ENCODE measurements at places on chromosomes 12 and 14. TPM values are rescaled to one million over a fixed set of nuclear protein-coding genes. Genes with fewer than 3 reads are reported as not detected.
A peak's percentile ranks its signal among the peaks of the same experiment; 100 is the strongest.

DNA sequence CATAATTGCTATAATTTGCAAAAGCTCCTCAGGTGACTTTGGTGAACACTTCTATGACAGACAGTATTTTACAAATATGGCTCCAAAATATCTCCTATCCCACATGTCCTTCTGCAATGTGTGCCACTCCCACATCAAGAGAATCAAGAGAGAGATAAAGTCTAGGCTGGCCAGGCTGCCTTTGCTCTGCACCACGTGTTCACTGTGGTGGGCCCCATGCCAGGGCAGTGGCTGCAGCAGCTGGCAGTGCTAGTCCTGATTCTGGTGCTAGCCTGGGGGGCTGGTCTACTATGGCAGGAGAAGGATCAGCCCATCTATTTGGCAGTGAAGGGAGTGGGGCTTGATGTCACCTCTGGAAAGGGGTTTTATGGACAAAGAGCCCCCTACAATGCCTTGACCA is 86.3 kb downstream of the DRAM1 start:
- no peak for DNase-seq
- no peak overlapping the region for H3K27ac ChIP-seq
- no peak overlapping the region for H3K4me3 ChIP-seq
- no peaks in the 10 kb centered on the region for H3K36me3 ChIP-seq

Gene SERPINA5
- 4.9 TPM for total RNA-seq

Gene TCL1A
- total RNA-seq = not detected

Gene PRR4
- 3.8 TPM for total RNA-seq

Gene NAV3
- total RNA-seq = 5.6 TPM

DNA sequence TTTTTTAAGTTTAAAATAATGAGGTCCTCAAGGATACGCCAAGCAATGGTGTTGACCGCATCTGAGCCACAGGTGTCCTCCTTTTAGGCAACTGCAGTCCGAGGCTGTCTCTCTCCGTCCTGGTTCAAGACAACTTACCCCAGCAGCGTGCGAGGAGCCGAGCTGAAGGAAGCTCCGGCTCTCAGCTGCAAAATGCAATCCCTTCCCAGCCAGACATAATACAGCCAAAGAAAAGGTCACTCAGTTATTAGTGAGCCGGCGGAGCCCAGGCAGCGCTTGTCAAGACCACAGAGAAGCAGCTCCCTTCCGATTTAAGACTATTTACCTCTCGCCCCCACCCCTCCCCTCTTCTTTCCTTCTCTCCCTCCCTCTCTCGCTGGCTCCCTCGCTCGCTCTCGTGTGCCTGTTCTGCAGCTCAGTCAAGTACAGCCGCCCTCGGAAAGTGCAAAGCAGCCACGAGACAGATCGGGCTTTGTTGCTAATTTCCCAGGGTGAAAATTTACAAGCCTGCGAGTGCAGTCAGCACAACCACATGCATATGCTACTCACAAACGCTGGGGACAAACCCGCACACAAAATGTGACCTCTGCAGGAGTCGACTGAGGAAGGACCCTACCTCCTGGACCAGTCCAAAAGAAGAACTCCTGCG is 363 bp upstream of the LMO3 start:
- H3K36me3 ChIP-seq = no peaks in the 10 kb centered on the region
- peaks cover 97% of the 10 kb centered on the region for H3K27me3 ChIP-seq
- peak overlapping the region; percentile 91 for H3K4me3 ChIP-seq
- no peak for DNase-seq
- peak overlapping the region; percentile 23 for H3K27ac ChIP-seq

Gene PLCZ1
- not detected for total RNA-seq

DNA sequence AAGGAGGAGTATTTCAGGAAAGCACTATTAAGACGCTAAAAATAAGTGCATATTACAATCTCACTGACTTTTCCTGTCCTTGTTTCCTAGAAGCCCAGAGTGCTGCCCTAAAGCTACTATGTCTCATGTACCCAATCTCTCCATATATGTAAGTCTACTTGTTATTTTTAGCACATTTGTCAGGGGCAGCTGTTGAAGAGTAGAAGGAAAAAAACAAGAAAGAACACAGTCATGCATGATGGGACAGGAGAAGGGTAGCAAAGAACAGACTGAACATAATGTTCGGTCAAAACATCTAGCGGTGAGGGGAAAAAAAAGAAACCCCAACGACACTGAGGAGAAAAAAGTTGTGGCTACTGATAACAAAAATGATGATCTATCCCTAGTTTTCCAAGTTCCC is 14.3 kb downstream of the YBX3 start:
- no peaks in the 10 kb centered on the region for H3K4me1 ChIP-seq
- H3K27ac ChIP-seq = peak overlapping the region; percentile 7
- H3K4me3 ChIP-seq = no peak overlapping the region
- H3K36me3 ChIP-seq = peaks cover 75% of the 10 kb centered on the region
- H3K27me3 ChIP-seq = no peaks in the 10 kb centered on the region
- no peak for DNase-seq

Gene ATL1
- total RNA-seq = 7.3 TPM

- no peak for DNase-seq
- no peak overlapping the region for H3K27ac ChIP-seq
- peaks cover 12% of the 10 kb centered on the region for H3K4me1 ChIP-seq
- H3K4me3 ChIP-seq = no peak overlapping the region
Observed at GRCh38 chr14:59771577-59771976, 99.0 kb downstream of the RTN1 start.

DNA sequence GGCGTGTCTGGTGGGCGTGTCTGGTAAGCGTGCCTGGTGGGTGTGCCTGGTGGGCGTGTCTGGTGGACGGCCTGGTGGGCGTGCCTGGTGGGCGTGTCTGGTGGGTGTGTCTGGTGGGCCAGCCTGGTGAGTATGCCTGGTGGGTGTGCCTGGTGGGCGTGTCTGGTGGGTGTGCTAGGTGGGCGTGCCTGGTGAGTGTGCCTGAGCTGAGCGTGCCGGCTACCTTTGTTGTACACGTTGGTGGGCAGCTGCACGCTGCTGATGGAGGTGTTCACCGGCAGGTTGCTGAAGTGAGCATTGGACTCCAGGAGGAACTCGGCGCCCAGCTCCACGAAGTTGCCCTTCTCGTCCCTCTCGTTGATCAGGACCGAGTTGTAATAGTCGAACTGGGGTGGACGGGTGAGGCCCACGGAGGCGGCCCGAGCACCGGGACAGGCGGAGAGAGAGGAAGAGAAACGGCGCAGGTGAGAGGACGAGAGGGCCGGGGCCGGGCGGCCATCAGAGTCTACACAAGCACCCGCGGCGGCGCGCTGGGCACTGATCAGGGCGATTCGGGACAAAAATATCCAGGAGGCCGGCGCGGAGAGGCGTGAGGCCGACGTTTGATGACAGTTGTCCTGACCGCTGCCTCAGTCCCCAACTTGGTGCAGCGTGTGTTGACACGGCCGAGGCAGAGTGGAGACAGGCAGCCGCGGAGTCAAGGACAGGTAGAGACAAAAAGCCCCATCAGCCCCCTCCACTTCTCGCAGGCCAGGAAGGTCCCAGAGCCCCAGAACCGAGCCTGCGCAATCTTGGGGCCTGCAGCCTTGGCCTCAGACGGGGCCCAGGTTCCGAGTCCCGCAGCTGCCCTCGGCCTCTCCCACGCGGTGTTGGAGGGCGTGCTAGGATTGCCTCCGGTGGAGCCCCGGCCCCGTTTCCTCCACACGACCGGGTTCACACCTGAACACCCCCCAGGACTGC is 10.5 kb downstream of the CACNA2D4 start:
- peaks cover 2% of the 10 kb centered on the region for H3K27me3 ChIP-seq
- no peak overlapping the region for H3K27ac ChIP-seq
- H3K36me3 ChIP-seq = peaks cover 8% of the 10 kb centered on the region
- no peak overlapping the region for H3K4me3 ChIP-seq
- no peaks in the 10 kb centered on the region for H3K4me1 ChIP-seq
- peak; percentile 66 for DNase-seq

DNA sequence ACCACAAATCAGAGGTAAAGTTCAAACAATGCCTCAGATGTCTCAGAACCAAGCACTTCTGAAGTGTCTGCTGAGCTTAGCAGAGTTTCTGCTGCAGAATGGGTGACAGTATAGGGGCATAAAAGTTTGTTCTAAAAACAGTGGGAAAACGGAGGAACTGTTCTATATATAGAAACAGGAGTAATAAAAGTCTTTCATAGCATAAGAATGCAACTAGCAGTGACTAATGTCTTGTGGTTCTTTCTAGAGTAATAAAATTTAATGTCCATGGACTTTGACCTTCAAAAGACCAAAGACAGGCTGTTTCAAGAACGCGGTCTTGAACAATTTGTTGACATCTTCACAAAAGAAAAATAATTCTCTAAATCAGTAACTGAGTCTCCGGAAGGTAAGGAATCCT is 107.5 kb upstream of the FAR2 start:
- peak overlapping the region; percentile 2 for H3K4me3 ChIP-seq
- H3K27ac ChIP-seq = peak overlapping the region; percentile 53
- no peak for DNase-seq
- H3K36me3 ChIP-seq = no peaks in the 10 kb centered on the region
- peaks cover 10% of the 10 kb centered on the region for H3K4me1 ChIP-seq
- no peaks in the 10 kb centered on the region for H3K27me3 ChIP-seq

Gene PLEKHG7
- not detected for total RNA-seq

Gene CNTN1
- 25.2 TPM for total RNA-seq

DNA sequence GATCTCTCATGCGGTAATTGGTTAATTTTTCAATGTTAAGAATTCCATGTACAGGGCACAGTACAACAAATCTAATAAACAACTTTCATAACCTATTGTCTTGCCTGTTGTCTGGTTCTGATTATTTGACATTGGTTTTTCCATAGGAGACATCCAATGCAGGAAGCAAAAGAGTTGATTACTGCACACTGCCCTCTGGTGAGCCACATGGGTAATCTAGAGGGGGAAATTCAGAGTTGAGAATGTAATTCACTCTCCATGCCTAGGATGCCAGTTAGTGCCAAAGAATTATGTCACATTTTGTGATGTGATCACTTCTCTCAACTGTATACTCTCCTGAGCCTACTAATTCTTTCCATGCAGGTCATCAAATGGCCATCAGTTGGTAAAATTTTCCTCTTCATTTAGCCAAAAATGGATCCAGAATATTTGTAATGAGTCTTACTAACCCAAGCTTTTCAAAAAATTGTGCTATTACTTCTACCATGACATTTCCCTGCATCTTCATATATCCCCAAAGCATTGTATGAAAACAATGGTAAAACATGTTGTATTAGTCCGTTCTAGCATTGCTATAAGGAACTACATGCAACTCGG is 17.7 kb upstream of the CCDC91 start:
- no peak for DNase-seq
- no peak overlapping the region for H3K27ac ChIP-seq
- H3K4me1 ChIP-seq = no peaks in the 10 kb centered on the region
- H3K27me3 ChIP-seq = no peaks in the 10 kb centered on the region
- no peak overlapping the region for H3K4me3 ChIP-seq

- H3K4me1 ChIP-seq = no peaks in the 10 kb centered on the region
- H3K36me3 ChIP-seq = peaks cover 28% of the 10 kb centered on the region
- no peaks in the 10 kb centered on the region for H3K27me3 ChIP-seq
- no peak overlapping the region for H3K27ac ChIP-seq
- no peak overlapping the region for H3K4me3 ChIP-seq
Observed at GRCh38 chr14:77825895-77826519, 26.1 kb downstream of the ADCK1 start.

GRCh38 chr12:68565391-68565903 is 45.3 kb upstream of the RAP1B start:
- no peak overlapping the region for H3K27ac ChIP-seq
- DNase-seq = no peak
- H3K4me1 ChIP-seq = peaks cover 11% of the 10 kb centered on the region
- no peaks in the 10 kb centered on the region for H3K36me3 ChIP-seq

DNA sequence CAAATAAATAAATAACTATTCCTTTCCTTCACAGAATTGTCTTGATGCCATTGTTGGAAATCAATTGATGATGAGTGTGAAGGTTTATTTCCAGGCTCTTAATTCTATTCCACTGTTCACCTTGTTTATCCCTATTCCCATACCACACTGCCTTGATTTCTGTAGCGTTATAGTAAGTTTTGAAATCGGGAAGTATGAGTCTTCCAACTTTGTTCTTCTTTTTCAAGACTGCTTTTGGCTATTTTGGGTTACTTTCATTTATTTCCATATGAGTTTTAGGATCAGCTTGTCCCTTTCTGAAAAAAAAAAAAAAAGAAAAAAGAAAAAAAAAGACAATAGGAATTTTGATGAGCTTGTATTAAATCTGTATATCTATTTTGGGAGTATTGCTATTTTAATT is 9.3 kb upstream of the CDK2AP1 start:
- no peak overlapping the region for H3K4me3 ChIP-seq
- H3K27ac ChIP-seq = no peak overlapping the region
- no peak for DNase-seq
- no peaks in the 10 kb centered on the region for H3K36me3 ChIP-seq
- H3K4me1 ChIP-seq = no peaks in the 10 kb centered on the region

Gene LRFN5
- total RNA-seq = 4.6 TPM

- peaks cover 44% of the 10 kb centered on the region for H3K36me3 ChIP-seq
- H3K27me3 ChIP-seq = no peaks in the 10 kb centered on the region
- no peak overlapping the region for H3K4me3 ChIP-seq
- DNase-seq = no peak
Observed at GRCh38 chr12:19451196-19451595, 11.9 kb downstream of the AEBP2 start.

GRCh38 chr12:11758510-11759493 is 109.3 kb downstream of the ETV6 start:
- no peak for DNase-seq
- peaks cover 14% of the 10 kb centered on the region for H3K4me1 ChIP-seq
- peak overlapping the region; percentile 2 for H3K27ac ChIP-seq
- peaks cover 40% of the 10 kb centered on the region for H3K36me3 ChIP-seq
- H3K27me3 ChIP-seq = no peaks in the 10 kb centered on the region

- no peak for DNase-seq
- no peak overlapping the region for H3K4me3 ChIP-seq
- H3K4me1 ChIP-seq = peaks cover 4% of the 10 kb centered on the region
- no peak overlapping the region for H3K27ac ChIP-seq
Observed at GRCh38 chr12:84069198-84069597, 843.4 kb downstream of the SLC6A15 start.

Gene TAS2R20
- 1.1 TPM for total RNA-seq

GRCh38 chr12:104827587-104827986 is 130.5 kb downstream of the SLC41A2 start:
- H3K27ac ChIP-seq = no peak overlapping the region
- no peaks in the 10 kb centered on the region for H3K4me1 ChIP-seq
- no peak overlapping the region for H3K4me3 ChIP-seq
- H3K27me3 ChIP-seq = no peaks in the 10 kb centered on the region
- no peak for DNase-seq

DNA sequence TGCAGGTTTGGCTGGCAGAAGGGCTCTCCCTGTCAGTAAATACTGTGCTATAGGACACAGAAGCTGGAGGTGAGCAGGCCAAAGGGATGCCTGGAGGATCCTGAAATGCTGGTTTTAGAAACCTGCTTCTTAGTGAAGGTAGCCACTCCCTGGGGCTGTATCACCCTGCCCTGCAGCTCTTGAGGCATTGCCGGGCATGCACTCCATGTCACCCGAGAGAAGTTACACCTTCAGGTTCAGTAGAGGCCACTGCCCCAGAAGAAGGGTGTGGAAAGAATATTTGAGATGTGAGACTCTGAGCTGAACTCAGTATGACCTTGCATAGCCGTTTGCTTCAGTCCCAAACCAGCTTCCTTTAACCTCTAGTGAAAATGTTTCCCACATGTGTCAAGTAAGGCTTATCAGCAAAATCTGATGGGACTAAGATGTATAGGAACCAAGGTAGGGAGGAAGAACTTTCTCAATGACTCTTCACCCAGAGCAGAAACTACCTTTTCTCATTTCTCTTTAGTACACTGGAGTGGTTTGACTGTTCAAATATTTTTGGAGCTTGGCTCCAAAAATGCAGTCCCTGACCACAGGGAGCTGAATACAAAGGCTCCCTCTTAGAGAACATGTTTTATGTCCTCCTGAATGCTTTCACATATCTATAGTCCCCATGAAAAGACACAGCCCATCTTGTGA is 164.5 kb upstream of the DYRK2 start:
- H3K4me1 ChIP-seq = peaks cover 22% of the 10 kb centered on the region
- H3K27me3 ChIP-seq = no peaks in the 10 kb centered on the region
- peaks cover 2% of the 10 kb centered on the region for H3K36me3 ChIP-seq
- no peak for DNase-seq
- H3K27ac ChIP-seq = peak overlapping the region; percentile 73

Gene KRT8
- total RNA-seq = 768 TPM
